ENCODE measurements at places on chromosomes 5 and 9.

- no peak for DNase-seq
Measured at GRCh38 chr5:132465059-132465707, 25.4 kb downstream of the IRF1 start.

GRCh38 chr5:151718646-151719045, 31.9 kb upstream of the SPARC start:
- no peak for DNase-seq

- no peak for DNase-seq
Measured at GRCh38 chr5:41010572-41010971, 60.6 kb downstream of the MROH2B start.

DNA sequence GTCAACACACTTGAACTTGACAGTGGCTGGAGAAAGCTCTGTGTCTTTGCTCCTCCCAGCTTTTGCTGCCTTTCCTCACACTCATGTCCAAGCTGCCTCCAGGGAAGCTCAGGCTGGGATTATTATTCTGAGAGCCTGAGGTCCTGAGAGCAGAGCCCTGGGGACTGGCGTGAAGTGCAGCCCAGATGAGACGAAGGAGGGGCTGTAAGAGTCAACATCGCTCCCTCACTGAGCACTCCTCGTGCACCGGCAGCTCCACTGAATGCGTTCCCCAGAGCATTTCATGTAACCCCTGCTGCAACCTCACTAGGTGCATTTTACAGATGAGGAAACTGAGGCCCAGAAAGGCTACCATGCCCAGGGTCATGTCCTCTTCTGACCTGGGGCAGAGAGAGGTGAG, 63.5 kb upstream of the PHYKPL start:
- no peak for DNase-seq

All from stimulated activated CD4-positive, alpha-beta T cell treated with anti-CD3 and anti-CD28 coated beads, Interleukin-1b, Interleukin-23, amount 100 ng/mL, for 1 hour (primary cell).